ENCODE measurements at places on chromosomes 2 and 18. TPM values are rescaled to one million over a fixed set of nuclear protein-coding genes. Genes with fewer than 3 reads are reported as not detected.

Gene SPP2
- total RNA-seq, result not detected

Gene MAPRE3
- total RNA-seq, result 12.7 TPM

Gene KCTD18
- 8.9 TPM for total RNA-seq

Gene CHRND
- total RNA-seq, result not detected

Gene COL6A3
- total RNA-seq, result 0.07 TPM

Gene C2orf80
- total RNA-seq, result not detected

Gene HK2
- total RNA-seq, result 0.98 TPM

Gene HOXD13
- total RNA-seq, result 0.23 TPM

Gene PID1
- total RNA-seq, result 2.9 TPM

Gene GALR1
- total RNA-seq, result not detected

Gene HTR2B
- total RNA-seq, result 0.08 TPM

Gene ITPRIPL1
- total RNA-seq, result not detected

Gene MC4R
- total RNA-seq, result not detected

Gene SFTPB
- total RNA-seq, result 0.13 TPM

Gene FKBP7
- total RNA-seq, result 13.5 TPM

Gene CGREF1
- total RNA-seq, result 8.4 TPM

Gene IL1B
- 0.24 TPM for total RNA-seq

Gene ACVR1C
- total RNA-seq, result 0.02 TPM

Gene SP9
- total RNA-seq, result 3.2 TPM

Gene MLPH
- total RNA-seq, result 251 TPM

Gene GTF3C2
- total RNA-seq, result 59.7 TPM

Gene CFC1
- total RNA-seq, result not detected

Gene SPATA3
- not detected for total RNA-seq

Gene TMEM178A
- 0.14 TPM for total RNA-seq

Gene HOXD12
- not detected for total RNA-seq

Gene DSC3
- total RNA-seq, result 2.2 TPM

Gene NDC80
- total RNA-seq, result 10.7 TPM

Gene TCF7L1
- 6.7 TPM for total RNA-seq

Gene ZAP70
- total RNA-seq, result not detected

Gene DUSP11
- 42.2 TPM for total RNA-seq

Measured in A549 treated with CORT108297 at 1 μM for 4 hours (cell line).